ENCODE measurements at places on chromosomes 1 and 21.
A peak's percentile ranks its signal among the peaks of the same experiment; 100 is the strongest.

DNA sequence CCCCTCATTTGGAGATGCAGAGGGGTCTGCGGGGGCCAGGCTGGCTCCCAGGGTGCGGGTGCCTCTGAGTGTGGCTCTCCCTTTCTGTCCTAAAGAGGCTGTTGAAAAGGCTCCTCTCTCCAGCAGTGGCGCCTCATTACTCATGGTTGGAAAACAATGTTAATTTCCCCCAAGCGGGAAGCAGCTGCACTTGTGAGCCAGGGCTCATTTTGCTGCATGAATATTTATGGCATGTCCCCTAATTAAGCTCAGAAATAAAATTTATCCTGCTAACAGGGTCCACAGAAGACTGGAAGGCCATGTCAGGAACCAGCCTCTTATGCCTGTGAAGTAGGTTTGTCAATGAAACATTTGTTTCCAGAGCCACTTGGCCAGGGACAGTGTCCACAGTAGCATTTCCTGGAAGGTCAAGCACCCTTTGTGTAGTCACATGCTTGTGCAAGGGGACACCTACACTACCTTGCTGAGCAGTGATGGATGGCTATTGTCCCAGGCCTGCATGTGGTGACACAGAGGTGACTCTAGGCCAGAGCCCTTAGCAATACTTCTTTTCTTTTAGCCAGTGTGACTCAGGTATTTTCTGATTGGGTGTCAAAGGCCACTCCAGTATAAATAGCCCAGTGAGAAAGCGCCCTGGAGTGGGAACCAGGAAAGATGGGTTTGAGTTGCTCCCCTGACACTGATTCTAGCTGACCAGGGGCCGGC, 259.0 kb downstream of the FOXD2 start:
- no peak for DNase-seq

- no peak for DNase-seq
These were observed 684.4 kb downstream of the PLA2G4A start for GRCh38 chr1:187513190-187513589.

DNA sequence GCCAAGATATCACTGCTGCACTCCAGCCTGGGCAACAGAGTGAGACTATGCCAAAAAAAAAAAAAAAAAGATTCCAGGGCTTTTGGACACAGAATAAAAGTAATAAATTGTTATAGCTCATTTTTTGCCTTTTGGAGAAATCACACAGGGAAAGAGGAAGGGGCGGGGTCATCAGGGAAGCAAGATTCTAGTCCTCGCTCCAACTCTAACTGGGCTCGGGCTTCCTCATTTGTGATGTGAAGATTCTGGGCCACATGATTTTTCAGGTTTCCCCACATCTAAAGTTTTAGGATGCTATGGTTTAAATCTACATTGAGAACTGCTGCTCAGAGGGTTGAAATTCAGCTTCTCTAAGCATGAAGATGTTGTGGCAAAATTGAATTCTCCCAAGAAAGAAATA, 179.3 kb upstream of the PLXNA2 start:
- DNase-seq: no peak

DNA sequence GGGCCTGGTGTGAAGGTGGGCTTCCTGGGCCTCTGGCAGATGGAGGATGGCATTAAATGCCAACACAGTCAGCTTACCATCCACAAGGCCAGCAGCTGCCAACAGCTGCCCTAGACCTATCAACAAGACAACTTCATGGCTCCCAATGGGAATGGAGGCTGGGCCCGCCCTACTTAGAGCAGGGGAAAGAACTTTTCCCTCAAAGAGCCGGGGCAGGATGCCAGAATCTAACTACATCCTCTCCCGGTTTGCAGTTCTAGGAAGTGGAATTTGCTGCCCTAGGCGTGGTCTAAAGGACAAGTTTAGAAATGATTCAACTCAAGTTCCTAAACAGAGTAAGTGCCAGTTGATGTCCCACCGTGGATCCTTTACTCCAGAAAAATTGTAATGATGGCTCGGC, 13.1 kb downstream of the ICMT start:
- no peak for DNase-seq

DNA sequence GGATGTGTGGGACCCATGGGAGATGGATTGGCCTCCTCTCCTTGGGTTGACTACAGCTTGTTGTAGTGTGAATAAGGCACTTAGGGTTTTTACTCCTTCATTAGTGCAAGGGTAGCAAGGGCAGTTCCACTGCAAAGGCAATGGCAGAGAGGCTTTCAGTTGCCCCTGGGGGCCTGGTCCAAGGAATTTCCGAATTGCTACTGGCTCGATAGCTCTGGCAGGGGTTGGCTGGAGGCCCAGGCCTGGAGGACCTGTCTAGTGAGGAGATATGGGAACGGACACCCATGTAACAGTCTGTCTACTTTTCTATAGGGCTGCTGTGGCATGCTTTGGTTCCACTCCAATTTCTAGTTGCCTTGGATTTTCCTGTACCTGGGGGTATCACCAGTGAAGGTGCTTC, 218.9 kb upstream of the C1orf105 start:
- no peak for DNase-seq

DNA sequence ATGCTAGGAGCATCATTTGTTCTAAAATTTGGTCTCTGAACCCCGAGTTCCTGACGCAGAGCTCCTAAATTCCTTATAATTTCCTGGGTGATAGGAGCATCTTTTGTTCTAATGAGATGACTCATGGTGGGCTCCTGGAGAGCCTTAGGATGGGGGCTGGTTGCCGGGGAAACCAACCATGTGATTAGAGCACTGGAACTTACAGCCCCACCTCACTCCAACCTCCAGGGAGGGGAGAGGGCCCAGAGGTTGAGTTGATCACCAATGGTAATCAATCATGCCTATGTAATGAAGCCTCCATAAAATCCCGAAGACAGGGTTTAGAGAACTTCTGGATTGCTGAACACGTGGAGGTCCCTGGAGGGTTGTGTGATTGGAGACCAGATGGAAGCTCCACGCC, 7.7 kb downstream of the SHISAL2A start:
- DNase-seq: no peak

GRCh38 chr1:98102345-98103030, 181.7 kb upstream of the DPYD start:
- DNase-seq: no peak

DNA sequence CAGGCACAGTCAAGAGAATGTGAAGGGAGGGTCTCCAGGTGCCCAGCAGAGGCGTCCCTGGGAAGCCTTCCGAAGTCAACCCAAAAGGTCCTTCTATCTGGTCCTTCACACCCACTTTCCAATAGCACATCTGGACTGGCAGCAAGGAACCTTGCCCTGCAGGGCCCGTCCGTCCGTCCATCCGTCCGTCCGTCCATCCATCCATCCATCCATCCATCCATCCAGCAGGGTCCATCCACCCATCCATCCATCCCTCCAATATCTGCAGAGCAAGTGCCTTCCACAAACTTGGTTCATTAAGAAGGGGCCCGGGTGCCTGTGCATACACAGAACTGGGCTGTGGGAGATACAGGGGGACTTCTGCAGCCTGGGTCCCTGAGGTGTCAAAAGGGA, 31.6 kb downstream of the SLC45A1 start:
- DNase-seq: no peak

DNA sequence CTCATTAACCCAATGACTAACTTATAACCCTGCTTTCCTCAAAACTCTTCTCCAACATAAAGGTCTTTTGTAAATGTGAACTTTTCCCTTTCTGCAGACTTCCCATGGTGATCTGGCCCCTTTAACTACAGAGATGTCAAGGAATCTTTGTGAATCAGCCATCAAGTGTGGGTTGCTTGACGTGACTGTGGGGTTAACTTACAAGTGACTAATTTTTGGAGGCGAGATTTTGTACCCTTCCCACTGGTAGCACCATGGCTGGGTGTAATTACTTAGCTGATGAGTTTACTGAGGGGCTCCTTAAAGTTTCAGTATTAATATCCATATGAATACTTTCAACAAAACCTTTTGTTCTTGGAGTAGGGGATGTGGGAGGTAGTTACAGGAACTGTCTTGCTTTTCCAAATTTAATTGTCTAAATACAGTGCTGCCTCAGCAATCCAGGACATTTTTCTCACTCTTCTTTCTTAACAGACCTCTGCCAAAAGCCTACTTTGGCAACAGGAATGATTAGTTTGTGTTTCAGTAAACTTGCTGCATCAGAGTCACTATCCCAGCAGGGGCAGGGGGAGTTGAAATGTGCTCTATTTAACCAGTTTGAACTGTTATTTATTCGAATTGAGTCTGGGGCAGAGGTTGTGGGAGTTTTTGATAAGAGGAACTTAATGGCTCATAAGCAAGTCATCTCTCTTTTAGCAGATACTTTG, 217.3 kb upstream of the FGGY start:
- no peak for DNase-seq

DNA sequence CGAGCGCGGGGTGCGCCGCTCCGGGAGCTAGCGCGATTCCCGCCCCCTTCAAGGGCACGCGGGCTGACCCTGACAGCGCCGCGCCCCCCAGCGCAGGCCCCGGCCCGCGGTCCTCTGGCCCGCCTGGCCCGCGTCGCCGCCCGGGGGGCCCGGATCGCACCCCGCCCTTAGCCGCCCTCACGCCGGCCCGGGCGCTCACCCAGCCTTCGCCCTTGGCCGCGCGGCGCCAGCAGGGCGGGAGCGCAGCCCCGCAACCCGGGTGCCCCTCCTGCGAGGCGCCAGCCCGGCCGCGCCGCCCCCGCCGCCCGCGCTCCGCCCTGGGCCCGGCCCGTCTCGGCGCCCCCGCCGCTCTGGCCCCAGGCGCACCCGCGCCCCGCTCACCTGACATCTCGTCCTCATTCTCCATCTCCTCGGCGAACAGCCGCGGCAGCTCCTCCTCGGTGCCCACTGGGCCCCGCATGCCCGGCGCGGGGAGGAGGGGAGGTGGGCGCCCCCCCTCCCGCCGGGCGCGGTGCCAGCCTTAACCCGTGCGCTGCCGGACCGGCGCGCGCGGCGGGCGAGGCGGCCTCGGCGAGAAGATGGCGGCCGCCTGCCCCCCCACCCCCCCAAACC, 451 bp downstream of the CHD5 start:
- no peak for DNase-seq

DNA sequence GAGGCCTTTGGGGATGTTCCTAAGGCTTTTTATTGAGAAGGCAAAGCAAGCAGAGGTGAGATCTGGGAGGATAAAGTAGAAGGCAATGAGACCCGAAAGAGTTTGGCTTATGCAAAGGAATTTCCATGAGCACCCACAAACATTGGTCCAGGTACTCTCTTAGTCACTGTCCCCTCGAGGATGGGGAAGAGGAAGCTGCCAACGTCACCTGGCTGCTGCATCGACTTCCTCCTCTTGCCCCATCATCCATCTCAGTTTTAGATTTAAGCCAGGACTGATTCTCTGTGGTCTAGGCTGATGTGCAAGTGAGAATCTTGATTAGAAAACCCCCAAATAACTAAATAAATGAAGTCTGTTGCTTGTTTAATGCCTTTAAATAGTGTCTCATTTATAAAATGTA, 28.7 kb downstream of the RUNX1 start:
- DNase-seq: no peak

- DNase-seq: no peak
These were observed 1156.3 kb upstream of the B3GALT2 start for GRCh38 chr1:194342484-194343262.

DNA sequence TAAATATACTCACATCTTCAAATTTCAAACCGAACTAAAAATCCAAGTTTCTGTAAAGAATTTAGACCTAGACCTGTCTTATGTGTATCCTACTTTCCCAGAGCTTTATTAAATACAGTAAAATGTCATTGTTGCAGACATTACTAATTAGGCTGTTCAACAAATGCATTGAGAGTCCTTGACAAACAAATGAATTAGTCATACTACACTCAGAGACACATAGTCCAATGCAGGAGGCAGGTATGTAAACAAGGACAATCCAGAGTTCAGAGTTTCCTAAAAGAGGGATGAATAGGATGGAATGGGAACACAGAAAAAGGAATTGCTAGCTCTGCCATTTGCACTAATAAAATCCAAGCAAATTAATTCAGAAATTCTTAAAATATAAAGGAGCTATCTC, 1.6 kb upstream of the EGLN1 start:
- peak; percentile 17 for DNase-seq

DNA sequence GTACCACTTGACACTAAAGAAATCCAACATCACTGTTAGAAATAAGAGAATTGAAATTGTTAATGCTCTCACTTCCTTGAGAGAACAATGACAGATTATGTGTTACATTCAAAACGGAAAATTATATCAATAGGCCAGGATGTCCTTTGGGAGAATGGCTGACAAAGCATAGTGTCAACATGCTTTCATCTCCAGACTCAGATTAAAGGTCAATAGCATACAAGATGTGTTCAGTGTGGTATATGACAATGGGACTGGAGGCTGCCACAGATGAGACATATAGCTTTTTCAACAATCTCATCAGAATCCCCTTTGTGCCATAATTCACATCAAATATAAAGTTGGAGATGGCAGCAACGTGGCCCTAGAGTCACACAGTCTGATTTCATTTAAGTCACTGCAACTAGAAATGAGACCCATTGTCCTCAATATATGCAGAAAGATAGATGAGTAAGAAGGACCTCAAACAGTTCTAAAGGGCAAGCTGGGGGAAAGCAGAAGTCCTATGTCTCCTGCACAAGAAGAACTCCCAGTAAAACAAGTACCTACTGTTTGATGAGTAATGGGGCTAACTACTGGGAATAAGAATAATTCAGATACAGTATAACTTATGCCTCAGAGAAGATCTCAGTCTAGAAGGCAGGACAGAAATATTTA, 327.9 kb downstream of the TTLL7 start:
- DNase-seq: no peak

- no peak for DNase-seq
These were observed 87.0 kb upstream of the MAGI3 start for GRCh38 chr1:113303267-113303666.

Measured in NCI-H1092 treated with DMSO at 0.1 percent for 48 hours (cell line).